DMS153 (cell line): ENCODE measurements at places on chromosomes 6 and 20.

- no peak for DNase-seq
These were observed 30.0 kb upstream of the PHACTR2 start for GRCh38 chr6:143647732-143648131.

GRCh38 chr6:169425628-169426370 is 172.2 kb upstream of the THBS2 start:
- DNase-seq: no peak

GRCh38 chr20:1830240-1830639 is 65.0 kb upstream of the SIRPA start:
- DNase-seq: no peak

DNA sequence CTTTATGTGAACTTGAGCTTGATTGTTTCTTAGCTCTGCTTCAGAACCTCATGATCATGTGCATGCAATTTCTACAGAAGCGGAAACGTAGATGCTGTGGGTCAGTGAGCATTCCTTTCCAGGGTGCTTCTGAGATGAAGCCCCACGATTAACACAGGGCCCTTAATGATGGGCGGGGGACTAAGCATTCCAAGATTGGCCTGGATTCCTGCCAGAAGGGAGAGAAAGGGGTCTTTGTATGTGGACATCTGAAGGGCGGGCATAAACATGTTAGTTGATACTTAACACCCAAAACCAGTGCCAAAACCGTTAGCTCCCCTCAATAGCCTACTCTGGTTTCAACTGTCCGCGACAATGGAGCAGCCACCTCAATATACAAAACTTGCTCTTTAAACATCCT is 46.9 kb upstream of the POU3F2 start:
- DNase-seq: no peak

DNA sequence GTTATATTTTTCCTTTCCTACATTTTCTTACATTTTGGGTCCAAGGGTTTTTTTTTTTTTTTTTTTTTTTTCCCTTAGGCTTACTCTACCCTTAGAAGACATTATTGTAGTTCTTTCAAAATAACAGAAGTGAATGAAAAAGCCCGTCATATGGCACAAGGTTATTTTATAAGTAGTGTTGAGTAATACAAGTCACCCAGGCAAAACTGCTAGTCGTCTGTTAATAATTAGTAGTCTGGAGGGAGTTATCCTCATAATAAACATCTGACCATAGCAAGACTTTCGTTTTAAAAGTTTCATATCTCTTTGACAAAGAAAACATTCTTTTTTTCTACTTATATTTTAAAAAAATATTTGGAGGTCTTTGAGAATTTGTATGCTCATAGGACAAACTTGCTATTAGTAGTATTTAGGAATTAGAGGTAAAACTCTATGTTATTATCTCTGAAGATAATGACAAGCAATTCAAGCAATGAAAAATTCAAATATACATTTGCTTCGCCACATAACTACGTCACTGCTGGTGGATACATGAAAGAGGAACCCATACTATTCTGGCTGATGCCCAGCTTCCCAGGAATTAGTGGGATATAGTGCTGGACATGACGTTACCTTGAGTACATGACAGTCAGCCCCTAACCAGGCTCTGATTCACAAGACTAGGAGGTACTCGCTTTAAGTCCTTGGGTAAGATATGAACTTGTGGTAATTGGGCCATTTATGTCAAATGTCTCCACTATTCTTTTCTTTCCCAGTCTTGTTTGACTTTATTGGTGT is 532.8 kb downstream of the GRIK2 start:
- no peak for DNase-seq

DNA sequence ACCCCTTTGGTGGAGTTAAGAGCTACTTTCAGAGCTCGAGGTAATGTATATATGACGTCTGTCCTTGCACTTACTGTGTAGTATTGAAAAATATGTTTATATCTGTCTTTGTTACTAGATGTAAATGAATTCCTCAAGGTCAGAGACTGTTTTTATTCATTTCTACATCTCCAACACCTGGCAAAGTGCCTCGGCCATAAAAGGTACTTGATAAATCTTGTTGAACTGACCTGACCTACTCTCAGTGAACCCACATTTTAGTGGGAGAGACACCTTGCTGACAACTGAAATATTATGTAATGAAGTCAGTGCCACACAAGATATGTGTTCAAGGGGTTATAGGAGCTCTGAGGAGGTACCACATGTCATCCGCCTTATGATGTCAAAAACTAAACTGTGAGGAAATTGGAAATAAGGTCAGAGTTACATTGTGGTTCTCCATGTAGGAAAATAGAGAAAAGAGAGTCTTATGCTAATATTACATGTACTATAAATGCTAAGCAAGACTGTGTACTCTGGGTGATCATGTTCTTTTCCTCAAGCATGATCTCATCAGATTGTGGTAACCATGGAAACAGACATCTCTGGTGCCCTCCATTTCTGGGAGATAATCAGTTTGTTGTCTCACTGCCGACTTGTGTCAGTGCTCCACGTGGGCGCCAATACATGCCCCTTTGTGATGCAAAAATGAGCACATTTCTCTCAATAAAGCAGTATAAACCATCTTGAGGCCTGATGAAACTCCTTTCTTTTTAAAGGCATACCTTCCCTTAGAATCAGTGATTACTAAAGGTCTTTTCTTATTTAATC is 5.7 kb upstream of the TMEM30A start:
- no peak for DNase-seq

GRCh38 chr6:22019857-22020256 is 277.0 kb downstream of the PRL start:
- no peak for DNase-seq
